Type B pancreatic cell (in vitro differentiated cells): ENCODE measurements at places on chromosomes 3 and 15. TPM values are rescaled to one million over a fixed set of nuclear protein-coding genes. Genes with fewer than 3 reads are reported as not detected.

DNA sequence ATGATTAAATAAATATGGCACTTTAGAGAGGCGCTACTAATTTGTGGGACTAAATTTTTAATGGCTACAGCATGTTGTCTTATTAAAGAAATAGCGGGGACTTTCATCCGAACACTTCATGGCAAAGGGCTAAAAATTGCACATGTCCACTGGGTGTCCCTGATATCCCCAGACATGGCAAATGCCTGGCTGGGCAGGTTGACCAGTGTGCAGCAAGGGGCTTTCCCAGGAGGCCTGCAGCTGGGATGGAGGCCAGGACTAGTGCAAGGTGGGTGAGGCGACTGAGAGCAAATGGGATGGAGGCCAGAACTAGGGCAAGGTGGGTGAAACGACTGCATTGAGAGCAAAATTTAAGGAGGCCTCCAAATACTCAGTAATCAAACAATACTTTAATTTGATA lies 167.4 kb upstream of the SMAD3 start:
- DNase-seq, result no peak

DNA sequence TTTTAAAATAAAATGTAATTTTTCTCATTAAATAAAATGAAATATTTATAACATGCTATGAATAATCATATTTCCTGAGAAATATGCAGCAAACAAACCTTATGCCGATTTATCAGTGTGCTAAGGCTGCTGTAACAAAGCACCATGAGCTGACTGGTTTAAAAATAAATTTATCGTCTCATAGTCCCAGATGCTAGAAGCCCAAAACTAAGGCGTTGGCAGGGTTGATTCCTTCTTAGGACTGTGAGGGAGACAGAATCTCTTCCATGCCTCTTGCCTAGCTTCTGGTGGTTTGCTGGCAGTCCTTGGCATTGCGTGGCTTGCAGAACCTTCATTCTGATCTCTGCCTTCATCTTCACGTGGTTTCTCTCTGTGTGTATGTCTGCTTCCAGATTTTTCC lies 740.3 kb downstream of the OTOL1 start:
- DNase-seq, result no peak

GRCh38 chr15:44261007-44261706 lies 27.4 kb upstream of the GOLM2 start:
- DNase-seq, result no peak

DNA sequence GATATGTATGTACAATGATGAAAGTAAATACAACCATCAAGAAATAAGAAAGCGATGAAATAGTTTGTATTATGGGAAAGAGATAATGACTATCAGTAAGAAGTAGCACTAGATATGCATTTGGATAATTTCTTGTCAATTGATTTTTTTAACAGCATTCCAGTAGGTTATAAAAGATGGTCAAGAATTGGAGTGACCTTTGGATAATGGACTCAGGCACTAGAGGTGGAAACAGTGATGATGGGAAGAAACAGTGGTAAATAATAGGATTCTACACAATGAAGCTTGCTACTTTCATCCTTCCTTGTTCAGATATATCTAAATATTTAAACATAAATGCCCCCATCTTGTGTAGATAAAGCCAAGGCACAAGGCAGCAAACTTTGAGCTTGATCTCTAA lies 101.4 kb downstream of the GBE1 start:
- DNase-seq, result no peak

DNA sequence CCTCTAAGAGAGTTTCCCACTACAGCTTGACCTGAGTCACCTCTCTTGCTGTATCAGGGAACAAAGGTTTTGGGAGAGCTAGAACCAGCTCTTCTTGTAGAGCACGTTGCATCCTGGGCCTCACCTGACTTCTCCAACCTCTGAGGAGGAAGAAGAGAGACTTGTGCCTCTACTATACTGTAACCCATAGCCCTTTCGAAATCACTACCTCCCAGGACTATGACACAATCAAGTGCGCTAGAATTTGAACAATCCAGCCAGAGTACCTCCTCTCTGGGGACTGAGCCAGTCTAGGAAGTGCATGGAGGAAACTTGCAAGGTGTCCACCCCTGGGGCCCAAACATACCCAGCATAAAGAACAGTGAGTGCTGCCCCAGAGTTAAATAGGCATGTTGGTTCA lies 192.8 kb upstream of the BHLHE40 start:
- no peak for DNase-seq

DNA sequence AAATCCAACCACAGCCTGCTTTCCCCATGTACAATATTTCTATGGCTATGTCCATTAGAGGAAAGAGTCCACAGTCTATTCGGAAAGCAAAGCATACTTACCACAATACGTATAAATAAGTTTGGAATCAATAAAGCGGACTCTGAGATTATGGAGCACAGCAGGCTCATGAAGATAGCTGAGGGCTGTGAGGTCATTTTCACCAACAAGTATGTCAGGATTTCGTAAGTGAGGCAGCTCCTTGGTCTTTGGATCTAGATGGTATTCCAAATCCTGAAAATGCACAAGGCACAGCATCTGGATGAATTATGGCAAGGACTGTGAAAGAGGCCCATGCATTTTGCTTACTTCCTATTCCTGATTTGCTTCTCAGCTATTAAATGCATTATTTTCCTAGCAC lies 100.4 kb downstream of the MYO5A start:
- no peak for DNase-seq

- DNase-seq, result no peak
These were observed 85.9 kb upstream of the ZPLD1 start for GRCh38 chr3:102348904-102349303.

DNA sequence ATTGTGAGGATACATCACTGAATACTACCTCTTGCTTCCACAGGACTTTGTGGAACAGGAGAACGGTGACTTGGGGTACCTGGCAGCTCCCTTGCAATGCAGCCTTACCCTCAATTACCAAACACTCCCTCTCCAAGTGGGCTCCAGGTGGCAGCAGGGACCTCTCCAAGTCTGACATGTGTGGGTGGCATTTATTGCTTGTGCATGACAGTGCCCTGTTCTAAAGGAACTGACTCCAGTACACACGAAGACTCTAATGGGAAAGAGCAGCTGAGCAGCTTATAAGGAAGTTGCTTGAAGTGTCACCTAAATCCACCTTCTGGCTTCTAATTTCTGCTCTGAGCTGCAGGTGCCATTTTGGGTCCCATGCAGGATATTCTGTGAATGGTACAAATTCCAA lies 174.1 kb upstream of the SLCO3A1 start:
- DNase-seq, result no peak

- no peak for DNase-seq
These were observed 176.5 kb upstream of the DPH6 start for GRCh38 chr15:35722501-35722900.

DNA sequence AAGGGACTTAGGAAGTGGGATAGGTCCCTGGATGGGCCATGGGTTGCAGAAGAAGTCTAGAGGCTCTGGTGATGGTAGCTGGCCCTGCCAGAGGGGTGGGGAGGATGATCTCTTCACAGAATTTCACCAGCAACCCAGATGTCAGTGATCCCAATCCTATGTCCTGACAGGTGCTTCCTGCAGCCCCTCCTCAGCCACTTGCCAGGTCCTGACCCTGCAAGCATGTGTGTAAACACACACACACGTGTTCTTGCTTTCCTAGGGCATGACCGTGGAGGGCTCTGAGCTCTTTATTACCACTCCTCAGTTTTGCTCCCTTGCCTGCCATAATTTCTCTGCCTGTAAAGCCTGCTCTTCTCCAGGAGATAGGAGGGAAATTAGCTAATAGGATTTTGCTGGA lies 12.5 kb downstream of the TEX264 start:
- no peak for DNase-seq

DNA sequence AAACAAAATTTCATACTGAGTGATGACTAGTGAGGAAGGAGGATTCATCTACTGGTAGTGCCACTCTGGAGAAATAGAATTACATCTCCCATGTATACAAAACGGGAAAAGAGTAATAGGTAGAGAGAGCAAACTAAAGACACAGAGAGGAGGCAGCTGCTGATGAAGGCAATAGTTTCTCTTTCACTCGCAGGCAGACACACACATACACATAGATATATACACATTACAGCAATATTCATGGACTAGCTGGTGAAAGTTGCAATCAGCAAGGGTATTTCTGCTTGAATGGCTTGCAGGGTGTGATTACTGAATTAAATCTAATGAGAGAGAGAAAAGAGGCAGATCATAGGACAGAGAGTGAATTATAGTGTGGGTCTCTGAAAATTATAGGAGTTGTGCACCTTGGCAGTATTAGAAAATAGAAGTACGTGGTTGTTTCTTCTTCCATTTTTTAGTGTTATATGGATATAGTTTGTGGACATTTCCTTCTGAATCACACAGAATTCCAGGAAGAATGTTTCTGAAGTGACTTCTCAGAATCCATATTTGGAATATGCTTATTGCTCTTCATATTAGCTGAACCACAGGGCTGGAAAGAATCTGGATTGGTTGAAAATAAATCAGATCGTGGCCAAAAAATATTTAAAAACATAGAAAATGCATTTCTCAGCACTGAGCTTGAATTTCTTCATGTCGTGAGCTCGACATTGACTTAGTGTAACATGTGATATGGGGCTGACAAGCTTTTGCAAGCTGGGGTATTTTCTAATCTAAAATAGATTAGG lies 991.2 kb downstream of the TUSC7 start:
- DNase-seq, result no peak

DNA sequence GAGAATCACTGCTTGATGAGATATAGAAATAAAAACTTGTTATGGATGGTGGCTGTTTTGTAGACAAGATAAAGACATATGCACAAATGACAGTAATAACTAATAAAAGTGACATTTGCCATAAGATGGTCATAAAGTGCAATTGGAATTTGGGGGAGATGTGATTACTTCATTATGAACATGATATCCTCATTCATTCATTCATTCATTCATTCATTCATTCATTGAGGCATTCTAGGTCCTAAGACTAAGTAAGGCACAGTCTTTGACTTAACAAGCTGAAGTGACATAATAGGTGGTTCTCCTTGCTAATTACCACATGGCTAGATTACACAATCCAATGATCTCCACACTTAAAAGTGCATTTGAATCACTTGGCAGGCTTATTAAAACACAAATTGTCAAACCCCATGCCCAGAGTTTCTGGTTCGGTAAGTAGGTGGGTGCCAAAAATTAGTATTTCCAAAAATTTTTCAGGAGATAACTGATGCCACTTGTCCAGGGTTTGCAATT lies 18.9 kb downstream of the RAP2B start:
- DNase-seq, result no peak

GRCh38 chr3:172280406-172281051 lies 167.7 kb downstream of the GHSR start:
- no peak for DNase-seq

DNA sequence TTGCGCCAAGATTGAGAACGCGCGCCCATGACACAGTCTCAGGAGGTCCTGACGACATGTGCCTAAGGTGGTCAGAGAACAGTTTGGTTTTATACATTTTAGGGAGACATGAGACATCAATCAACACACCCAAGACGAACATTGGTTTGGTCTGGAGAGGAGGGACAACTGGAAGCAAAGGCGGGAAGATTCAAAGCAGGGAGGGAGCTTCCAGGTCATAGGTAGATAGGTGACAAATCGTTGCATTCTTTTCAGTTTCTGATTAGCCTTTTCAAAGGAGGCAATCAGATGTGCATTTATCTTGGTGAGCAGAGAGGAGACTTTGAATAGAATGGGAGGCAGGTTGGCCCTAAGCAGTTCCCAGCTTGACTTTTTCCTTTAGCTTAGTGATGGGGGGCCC lies 828.4 kb upstream of the DPPA4 start:
- no peak for DNase-seq

DNA sequence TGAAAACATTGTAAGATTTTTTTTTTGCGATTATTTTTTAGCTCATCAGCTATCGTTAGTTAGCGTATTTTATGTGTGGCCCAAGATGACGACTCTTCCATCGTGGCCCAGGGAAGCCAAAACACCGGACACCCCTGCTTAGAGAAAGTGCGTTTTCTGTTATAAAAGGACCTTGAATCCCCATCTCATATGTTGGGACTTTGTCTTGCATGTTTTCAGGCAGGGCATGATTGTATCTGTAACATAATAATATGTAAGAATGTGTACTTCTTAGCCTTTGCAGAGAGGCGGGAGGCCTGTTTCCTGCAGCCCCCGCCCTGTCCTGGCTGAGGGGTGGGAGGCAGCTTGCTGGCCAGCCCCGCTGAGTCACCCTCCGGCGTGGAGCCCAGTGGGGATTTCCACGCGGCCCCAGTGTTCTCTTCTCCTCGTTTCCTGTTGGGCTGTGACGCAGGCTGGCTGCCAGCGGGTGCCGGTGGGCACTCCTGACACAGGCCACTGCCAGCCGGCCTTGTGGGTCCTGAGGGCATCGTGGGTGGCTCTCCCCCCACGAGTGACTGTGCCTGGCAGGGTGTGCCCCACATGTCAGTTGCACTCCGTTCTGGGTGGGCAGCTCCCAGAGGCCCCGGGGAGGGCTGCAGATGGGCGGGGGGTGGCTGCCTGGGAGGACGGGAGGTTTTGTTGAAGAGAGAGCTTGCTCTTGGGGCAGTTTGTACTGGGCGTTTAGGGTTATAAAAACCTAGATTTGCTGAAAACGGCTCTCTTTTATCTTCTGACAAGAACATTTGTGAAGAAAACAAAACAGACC lies 55.6 kb downstream of the SMAD3 start:
- DNase-seq, result no peak

DNA sequence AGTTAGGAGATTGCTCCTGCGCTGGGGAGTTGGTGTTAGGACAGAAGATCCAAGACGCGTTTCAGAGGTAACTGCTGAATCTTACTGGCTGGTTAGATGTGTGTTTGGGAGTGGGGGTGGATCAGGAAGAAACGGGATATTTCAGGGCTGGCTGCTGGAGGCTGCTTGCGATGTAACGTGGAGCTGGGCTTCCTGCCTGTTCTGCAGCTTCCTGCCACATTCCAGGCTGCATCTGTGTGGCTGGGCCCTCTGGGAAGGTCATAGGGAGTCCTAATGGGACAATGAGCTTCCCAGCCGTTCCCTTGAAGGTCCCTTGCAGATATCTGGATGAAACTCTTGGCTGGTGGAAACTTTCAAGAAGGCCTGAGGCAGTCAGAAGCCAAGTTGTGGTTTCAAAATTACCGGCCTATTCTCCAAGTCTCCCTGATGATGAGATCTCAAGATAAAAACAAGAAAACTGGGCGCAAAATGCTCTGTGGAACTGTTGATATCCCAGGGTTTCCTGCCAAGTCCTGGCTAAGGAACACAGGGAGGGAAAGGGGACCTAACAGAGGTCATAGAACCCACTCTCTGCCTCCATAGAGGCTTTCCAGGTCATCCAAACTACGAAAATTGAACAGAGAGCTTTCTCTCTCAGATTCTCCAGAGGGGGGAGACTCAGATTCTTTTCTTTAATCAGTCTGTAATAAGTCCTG lies 67.0 kb downstream of the NOX5 start:
- no peak for DNase-seq

Gene GATA2
- total RNA-seq, result 14.1 and 23.9 TPM in 2 replicates

Gene ANKRD34C
- total RNA-seq, result not detected in 2 replicates

Gene ZNF609
- total RNA-seq, result 51.5 and 53.1 TPM in 2 replicates

Gene BTBD1
- total RNA-seq, result 40.5 and 40.7 TPM in 2 replicates

Gene DPPA4
- total RNA-seq, result 1.5 and 14.9 TPM in 2 replicates

Gene NR2F2
- total RNA-seq, result 135 and 270 TPM in 2 replicates

Gene SLC51B
- 1.2 and 5.7 TPM in 2 replicates for total RNA-seq

Gene MESP2
- total RNA-seq, result not detected in 2 replicates

Gene PRKCD
- total RNA-seq, result 24.0 and 37.4 TPM in 2 replicates

Gene SETD2
- total RNA-seq, result 46.1 and 53.2 TPM in 2 replicates
